Stimulated activated CD4-positive, alpha-beta T cell treated with anti-CD3 and anti-CD28 coated beads, Interleukin-1b, Interleukin-23, amount 100 ng/mL, for 24 hours (primary cell): ENCODE measurements at places on chromosomes 7 and 10.

DNA sequence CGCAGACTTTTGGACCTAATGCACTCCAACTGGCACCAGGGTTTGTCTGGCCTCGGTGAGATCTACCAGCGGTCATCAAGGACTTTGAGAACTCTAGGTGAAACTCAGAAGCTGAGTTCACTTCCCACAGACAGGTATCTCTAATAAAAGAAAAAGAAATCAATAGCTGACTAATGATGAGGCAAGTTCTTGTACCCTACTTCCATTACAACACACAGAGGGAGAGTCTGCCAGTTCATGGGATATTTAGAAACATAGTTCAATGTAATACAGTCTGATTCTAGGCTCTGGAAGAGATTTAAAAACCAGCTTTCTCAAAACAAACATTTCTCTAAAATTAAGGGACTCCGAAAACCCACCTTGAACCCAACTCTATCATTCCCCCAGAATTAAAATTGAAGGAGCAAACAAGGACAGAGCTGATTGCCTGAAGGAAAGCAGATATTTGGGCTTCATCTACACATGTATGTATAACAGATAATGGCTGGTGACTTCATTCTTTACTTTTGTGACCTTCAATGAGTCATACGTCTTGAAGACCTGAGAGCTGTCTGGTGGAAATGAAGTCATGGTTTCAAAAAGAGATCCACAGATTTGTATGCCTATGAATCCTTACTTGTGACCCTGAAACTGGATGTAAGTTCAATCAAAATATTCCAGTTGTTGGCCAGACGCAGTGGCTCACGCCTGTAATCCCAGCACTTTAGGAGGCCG lies 2.7 kb upstream of the PNLIPRP1 start:
- no peak for DNase-seq

GRCh38 chr7:135683609-135684008 lies 21.3 kb downstream of the STMP1 start:
- no peak for DNase-seq

DNA sequence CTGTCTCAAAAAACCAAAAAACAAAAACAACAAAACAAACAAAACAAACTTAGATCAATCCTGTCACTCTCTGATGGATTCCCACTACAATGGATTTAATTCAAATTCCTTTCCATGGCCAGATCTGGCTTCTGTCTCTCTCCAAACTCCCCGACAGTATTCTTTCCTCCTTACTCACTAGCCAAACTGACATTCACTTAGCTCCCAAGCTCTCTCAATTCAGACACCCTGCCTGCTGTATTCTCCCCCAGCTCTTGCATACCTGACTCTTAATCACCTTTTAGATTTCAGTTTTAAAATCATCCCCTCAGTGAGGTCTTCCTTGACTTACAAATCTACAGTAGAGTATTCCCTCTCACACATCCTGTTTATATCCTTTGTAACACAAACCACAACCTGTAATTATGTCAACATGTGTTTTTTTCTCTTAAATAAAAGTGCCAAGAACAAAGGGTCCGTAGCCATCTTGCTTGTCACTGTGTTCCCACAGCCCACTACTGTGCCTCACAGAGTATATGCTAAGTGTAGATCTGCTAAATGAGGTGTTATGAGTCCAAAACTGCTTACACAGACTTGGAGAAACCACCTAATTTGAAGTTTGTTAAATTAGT lies 14.4 kb downstream of the HERPUD2 start:
- DNase-seq: no peak

DNA sequence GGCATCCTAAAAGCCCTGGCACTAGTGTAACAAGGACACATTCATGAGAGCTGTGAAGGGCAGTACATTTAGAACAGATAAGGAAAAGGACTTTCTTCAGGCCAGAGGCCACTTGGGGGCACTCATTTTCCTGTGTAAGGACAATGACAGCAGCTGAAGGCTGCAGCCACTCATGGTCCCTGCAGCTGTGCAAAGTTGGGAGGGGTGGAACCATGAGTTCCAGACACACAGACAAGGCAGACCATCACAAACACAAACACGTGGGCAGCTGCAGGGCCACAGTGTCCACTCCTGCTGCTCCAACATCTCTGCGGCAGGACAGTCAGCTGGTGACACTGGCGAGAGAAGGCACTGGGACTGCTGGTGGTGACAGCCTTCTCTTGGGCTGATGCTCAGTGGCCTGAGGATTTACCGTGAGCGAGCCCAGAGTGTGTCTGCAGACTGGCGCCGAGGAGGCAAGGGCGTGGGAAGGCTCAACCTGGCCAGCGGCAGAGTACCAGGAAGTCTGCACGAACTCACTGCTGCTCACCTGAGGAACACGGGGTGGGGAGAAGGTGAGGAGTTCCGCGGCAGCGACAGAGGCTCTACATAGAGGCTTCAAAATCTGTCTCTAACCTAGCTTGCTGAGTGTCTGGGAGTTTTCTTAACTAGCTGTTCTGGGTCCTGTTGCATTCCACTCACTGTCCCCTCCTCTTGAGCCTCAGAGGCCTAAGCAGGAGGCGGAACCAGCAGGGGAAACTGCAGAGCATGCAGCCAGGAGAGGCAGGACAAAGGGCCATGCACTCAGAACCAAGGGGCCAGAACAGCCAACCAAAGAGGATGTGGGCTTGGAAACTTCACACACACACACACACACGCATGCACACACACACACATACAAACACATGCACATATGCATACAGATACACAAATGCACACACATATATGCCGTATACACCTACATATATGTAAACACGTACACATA lies 76.5 kb upstream of the DDC start:
- DNase-seq: no peak

DNA sequence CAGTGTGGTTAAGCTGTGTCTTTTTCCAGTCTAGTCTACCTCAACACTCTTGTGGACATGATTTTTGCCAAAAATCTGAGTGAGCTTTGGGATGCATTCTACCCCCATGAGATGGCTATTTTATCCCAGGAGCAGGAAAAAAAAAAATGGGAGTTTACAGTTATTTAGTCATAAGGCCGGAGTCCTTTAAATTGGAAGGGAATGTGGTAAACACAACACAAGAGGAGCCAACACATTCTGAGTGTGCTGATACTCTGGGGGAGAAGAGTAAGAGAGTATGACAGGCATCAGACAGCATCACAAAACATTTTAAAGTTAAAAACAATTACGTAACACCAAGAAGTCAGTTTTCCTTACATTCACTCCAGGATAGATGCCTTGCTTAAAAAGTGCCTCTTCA lies 46.1 kb downstream of the C1GALT1 start:
- DNase-seq: no peak

- DNase-seq: no peak
These were observed 115.2 kb upstream of the PPP1R9A start for GRCh38 chr7:94792241-94792640.
